ENCODE measurements at places on chromosomes 11 and 22.

DNA sequence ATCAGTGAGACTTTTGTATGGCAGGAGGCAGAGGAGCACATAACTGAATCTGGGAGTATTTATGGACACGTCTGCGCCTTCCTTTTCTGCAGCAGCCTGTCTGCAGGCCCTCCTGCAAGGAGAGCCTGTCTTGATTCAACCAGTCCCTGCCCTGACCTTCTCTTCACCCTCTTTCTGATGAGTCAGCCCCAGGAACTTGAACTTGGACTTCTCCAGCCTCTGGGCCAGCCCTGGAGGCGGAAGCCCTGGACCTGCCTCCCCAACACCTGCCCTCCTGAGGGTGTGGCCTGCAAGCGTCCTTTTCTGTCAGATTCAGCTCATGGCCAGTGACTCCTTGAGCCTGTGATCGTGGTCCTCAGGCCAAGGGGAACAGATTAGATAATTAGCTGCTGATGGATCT, 20.0 kb downstream of the DAGLA start:
- no peak for DNase-seq

DNA sequence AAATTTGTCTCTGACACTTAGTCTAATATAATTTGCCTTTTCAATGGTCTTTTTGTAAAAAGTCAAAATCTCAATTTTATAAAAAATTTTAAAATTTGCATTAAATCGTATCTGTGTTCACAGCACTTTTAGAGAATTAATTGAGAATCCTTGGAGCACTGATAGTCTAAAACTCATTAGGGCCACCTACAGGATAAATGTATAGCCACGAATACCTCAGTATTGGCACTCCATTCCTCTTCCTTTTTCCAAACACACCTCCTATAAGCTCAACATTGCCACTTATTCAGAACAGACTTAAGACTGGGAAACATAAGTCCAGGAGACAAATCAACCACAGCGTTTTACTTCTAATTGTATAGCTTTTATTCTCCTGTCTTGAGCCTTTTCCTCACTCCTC, 776.0 kb upstream of the ARHGAP42 start:
- no peak for DNase-seq

GRCh38 chr22:24376002-24376401, 51.4 kb upstream of the ADORA2A start:
- DNase-seq: no peak

GRCh38 chr22:42627981-42628380, 12.4 kb downstream of the ATP5MGL start:
- no peak for DNase-seq

GRCh38 chr11:123060277-123061000, 1.5 kb downstream of the HSPA8 start:
- no peak for DNase-seq

- no peak for DNase-seq
Measured at GRCh38 chr11:14420223-14420622, 61.2 kb upstream of the RRAS2 start.

DNA sequence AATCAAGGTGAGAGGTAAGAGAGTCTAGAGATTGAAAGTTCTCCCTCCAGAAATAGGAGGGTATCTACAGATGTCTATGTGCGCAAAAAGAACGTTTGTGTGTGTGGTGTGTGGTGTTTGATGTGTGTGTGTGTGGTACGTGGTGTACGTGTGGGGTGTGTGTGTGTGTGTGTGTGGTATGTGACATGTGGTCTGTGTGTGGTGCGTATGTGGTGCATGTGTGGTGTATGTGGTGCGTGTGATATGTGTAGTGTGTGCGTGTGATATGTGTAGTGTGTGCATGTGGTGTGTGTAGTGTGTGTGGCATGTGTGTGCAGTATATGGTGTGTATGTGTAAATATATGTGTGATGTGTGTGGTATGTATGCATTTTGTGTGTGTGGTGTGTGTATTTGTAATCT, 73.0 kb upstream of the LRRC4C start:
- no peak for DNase-seq

- no peak for DNase-seq
Measured at GRCh38 chr22:38276166-38276565, 3.4 kb upstream of the TMEM184B start.

DNA sequence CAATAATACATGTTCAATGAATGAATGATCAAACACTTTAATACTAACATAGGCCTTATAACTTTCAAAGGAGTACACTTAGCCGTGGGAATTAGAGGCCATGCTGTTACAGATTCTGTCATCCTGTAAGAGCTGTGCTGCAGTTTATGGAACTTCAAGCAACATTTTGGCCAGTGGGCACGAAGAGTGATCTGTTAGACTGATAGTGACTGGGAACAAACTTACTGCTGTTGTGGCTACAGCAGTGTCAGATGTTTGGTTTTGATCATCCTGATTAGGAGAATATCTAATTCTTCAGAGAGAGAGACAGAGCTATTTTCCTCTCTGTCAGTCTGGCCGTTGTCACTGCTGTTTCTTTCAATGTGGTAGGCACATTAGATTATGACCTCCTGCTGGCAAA, 348.9 kb downstream of the NELL1 start:
- no peak for DNase-seq

DNA sequence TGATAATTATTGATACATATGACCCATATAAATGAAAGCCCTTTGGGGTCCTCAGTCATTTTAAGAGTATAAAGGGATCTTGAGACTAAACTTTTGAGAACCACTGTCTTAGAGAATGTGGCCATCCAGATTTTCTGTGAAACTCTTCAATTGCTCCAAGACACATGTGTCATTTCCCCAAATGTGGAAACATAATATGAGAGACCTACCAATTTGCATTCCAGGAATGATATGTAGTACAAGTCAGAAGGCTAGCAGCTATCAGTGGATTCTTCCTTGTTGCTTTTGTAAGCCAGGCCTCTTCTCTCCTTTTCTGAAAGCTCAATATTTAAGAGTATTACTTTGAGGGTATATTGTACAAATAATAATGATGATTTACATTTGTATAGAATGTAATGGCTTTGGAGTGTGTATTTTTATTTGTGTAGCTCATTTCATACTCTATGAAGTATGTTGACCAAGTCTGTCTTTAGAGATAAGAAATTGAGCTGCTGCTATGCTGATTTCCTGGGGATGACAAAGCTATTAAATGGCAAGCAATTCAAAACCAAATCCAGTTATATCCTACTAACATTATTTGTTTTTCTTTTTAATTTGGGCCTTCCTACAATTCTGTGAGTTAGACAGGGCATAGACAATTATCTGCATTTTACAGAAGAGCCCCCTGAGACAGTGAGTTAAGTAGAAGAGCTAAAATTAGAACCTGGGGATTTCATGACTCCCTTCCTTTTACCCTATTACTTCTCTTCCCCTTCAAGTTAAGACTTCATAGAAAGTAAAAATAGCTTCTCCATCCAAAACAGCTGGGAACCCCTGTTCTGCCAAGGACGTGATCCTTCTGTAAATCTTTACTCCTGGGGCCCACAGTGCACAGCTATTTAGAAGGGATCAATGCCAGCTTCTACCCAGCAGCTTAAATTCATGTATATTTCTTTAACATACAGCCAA, 131.9 kb downstream of the WNT11 start:
- DNase-seq: no peak

DNA sequence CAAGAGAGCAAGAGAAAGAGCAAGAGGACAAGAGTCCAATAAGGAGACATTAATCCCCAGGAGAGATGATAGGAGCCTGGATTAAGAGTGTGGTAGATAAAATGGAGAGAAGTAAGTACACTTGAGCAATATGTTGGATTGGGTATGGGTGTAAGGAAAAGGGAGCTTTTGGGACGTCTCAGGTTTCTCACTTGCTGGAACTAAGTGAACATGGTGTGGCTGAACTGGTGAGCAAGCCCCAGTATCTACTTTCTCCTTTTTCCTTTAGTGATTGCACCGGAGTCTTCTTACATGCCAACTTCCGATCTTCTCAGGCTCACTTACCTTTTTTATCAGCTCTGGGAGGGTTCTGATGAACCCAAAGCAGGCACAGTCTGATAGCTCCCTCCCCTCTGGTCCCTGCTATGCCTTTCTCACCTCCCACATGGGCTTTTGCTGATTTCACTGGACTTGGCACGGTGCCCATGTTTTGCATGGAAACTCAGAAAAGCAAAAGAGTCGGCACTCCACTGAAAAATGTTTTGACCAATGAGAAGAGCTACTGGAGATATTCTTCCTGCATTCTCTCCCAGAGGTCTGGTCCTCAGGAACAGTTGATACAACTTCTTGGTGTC, 14.5 kb upstream of the APLNR start:
- DNase-seq: no peak

DNA sequence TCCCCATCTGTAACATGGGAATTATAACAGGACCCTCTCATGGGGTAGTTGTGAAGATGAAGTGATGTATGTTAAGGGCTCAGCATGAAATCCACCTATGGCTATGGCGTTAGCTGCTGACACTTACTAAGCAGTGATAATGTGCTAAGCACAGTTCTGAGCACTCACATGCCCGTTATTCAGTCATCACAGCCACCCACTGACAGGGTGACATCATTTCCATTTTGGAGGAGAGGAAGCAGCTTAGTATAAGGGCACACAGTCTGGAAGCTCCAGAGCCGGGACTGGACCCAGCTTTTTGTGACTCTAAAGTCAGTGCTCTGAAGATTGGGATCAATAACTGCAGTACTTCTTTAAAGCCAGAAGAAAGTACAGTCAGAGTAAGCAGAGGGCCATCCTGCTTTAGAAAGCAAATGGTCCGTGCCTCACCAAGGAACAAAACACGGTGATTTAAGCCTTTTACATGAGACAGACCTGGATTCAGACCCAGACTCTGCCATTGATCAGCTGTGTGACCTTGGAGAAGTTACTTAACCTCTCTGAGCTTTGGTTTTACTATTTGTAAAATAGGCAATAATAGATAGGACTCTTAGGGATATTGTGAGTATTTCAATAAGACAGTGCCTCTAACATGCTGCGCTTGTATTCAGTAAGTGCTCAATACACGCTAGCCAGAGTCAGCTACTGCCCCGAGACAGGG, 61.5 kb downstream of the SGSM1 start:
- no peak for DNase-seq

GRCh38 chr11:99584830-99585229, 564.1 kb downstream of the CNTN5 start:
- no peak for DNase-seq

DNA sequence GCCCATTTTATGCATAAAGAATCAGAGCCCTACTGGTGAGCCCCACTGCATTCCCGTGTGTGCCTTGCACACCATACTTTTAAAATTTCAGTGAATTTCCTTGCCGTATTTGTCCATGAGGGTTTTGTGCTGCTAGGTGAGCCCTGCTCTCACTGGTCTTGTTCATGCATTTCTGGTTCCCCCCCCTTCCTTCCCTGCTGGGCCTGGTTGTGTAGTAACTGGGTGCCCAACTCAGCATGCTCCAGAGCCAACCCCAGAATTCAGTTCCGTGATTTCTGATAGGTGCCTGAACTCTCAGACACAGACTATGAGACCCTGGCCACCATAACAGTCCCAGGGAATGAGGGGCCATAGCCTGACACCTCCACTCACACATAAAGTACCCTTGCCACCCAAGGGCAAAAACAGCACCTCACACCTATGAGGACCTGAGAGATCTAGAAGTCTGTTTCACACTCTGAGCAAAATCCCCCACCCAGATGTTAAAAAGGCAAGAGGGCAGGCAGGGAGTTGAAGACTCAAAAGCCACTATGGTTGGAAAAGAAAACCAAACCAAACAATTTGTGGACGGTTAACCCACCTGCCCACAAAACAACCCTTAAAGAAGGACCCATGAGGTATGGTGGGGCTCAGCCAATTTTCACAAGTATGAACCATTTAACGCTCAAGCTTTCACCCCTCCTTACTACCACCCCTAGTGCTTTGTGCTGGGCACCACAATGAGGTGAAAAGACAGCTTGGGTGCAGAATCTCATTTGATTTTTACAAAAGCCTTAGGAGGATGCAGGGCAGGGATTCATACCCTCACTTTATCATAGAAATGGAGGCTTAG, 16.8 kb upstream of the IL10RA start:
- DNase-seq: no peak

GRCh38 chr22:46696229-46696518, 41.9 kb downstream of the CERK start:
- no peak for DNase-seq

DNA sequence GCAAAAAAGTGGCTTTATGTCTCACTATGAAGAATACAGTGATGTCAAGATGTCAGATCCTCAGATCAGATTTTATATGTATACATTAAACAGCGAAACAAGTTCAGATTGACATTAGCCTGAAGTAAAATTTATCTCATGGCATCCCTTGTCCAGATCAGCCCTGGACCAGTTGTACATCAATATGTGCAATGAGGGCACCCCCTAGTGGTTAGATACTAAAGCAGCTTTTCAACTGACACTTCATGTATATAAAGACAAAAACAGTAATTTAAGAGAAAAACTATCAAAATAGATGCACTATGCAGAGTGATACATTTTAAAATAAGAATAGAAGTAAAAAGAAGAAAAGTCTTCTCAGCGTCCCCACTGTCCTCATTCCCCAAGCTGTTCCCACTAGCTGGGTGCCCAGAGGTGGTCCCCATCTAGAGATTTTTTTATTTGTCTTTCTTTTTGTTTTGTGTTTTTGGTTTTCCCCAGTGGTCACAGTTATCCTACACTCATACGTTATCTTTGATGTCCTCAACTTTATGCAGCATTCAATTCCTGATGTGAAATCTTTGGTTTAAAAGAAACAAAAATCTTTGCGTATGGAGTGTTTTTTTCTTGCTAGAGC, 2193.4 kb upstream of the RAG2 start:
- DNase-seq: no peak

DNA sequence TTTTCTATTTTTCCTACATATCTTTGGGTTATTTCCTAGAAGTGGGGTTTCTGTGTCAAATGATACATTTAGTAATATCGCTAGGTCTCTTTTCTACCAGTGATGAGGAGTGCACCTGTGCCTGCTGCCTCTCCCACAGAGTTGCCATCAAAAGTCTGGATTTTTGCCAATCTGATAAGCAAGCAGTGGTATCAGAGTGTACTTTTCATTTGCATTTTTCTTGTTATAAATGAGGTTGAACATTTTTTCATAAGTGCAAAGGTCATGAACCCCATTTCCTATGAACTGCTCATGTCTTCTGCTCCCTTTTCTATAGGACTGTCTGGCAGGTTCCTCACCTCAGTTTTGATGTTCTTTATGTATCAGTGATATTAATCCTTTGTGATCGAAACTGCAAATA, 1.7 kb downstream of the TRPM5 start:
- no peak for DNase-seq

GRCh38 chr11:74677131-74677530, 54.1 kb downstream of the CHRDL2 start:
- no peak for DNase-seq

DNA sequence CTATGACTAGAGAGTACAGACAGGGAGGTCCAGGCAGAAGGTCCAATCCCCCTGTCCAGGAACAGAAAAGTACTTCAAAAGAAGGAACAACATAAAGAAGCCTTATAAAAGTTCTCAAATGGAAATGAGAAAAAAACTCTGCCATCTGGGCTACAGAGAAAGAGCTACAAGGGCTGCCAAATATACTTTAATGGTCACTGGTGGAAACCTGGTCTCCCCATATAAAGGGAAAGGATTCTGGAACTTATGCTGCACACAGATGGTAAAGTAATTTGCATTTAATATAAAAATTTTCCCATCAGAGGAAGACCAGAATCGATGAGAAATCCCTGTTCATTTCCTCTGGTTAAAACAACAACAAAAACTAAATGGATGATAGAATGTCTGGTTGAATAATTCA, 119.4 kb upstream of the MTMR2 start:
- DNase-seq: no peak

- no peak for DNase-seq
Measured at GRCh38 chr11:79422866-79423265, 18.0 kb downstream of the TENM4 start.
